Astrocyte (in vitro differentiated cells and primary cell): ENCODE measurements at places on chromosomes 16 and 17. TPM values are rescaled to one million over a fixed set of nuclear protein-coding genes. Genes with fewer than 3 reads are reported as not detected.

GRCh38 chr17:6570731-6571451 lies 14.5 kb upstream of the PITPNM3 start:
- H3K4me3 ChIP-seq = no peak overlapping the region
- peaks cover 19% of the 10 kb centered on the region for H3K4me1 ChIP-seq
- no peaks in the 10 kb centered on the region for H3K27me3 ChIP-seq
- DNase-seq = no peak
- H3K27ac ChIP-seq = no peak overlapping the region

DNA sequence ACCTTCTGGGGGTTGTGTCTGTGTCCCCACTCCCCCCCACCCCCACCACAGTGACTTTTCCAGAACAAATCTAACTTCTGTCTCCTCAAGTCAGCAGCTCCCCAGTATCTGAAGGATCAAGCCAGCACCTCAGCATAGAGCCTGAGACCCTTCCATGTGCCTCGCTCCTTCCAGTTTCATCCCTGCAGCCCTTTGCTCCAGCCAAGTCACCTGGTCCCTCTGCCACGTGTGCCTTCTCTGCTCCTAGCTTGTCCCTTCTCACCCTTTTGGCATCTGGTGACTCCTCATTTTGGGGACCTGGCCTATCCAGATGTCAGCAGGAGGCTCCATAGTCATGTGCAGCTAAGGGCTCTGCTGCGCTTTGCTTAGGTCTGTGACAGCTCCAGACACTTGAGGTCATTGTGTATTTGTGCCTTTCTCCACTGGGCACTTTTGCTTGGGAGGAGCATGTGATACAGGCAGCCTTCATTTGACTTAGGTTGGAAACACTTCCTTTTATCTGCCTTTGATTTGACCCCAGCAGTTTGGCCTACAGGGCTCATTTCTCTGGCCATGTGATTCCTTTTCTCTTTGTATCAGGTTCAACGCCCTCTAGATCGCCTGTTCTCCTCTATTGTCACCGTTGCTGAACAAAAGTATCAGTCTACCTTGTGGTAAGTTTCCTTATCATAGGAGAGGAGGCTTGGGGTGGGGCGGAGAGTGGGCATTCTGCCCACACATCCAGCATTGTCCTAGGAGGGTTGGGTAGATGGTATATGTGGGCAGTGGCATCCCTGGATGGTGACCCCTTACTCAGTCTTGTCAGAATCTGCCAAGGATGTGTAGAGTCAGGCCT lies 7.1 kb upstream of the NFATC3 start:
- H3K36me3 ChIP-seq = peaks cover 13% of the 10 kb centered on the region
- no peak for DNase-seq
- no peaks in the 10 kb centered on the region for H3K4me1 ChIP-seq
- no peaks in the 10 kb centered on the region for H3K27me3 ChIP-seq
- no peak overlapping the region for H3K27ac ChIP-seq

DNA sequence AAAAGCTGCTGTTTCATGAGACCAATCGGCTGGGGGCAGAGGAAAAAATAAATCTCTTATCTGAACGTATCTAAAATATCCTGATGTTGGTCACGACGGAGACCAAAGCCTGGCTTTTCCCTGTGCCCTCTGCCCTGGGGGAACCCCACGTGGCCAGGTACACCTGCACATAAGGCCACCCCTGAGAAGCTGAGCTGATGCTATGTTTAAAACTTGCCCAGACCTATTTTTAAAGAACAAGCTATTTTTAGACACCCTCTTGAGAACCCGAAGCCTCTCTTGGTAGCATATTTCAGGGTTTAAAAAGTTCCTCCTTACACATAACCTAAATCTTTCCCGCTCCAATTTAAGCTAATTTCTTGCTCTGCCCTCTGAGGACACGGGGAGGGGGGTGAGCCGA lies 210.4 kb downstream of the GSG1L start:
- DNase-seq = no peak
- H3K36me3 ChIP-seq = no peaks in the 10 kb centered on the region
- no peak overlapping the region for H3K4me3 ChIP-seq
- peaks cover 5% of the 10 kb centered on the region for H3K27me3 ChIP-seq
- H3K4me1 ChIP-seq = no peaks in the 10 kb centered on the region

GRCh38 chr16:85420501-85421337 lies 192.4 kb upstream of the GSE1 start:
- no peaks in the 10 kb centered on the region for H3K36me3 ChIP-seq
- no peaks in the 10 kb centered on the region for H3K27me3 ChIP-seq
- no peaks in the 10 kb centered on the region for H3K4me1 ChIP-seq
- DNase-seq = no peak
- H3K4me3 ChIP-seq = no peak overlapping the region

GRCh38 chr17:66663041-66663606 lies 171.8 kb upstream of the CACNG5 start:
- H3K36me3 ChIP-seq = no peaks in the 10 kb centered on the region
- no peak overlapping the region for H3K27ac ChIP-seq
- peaks cover 7% of the 10 kb centered on the region for H3K4me1 ChIP-seq
- DNase-seq = no peak

DNA sequence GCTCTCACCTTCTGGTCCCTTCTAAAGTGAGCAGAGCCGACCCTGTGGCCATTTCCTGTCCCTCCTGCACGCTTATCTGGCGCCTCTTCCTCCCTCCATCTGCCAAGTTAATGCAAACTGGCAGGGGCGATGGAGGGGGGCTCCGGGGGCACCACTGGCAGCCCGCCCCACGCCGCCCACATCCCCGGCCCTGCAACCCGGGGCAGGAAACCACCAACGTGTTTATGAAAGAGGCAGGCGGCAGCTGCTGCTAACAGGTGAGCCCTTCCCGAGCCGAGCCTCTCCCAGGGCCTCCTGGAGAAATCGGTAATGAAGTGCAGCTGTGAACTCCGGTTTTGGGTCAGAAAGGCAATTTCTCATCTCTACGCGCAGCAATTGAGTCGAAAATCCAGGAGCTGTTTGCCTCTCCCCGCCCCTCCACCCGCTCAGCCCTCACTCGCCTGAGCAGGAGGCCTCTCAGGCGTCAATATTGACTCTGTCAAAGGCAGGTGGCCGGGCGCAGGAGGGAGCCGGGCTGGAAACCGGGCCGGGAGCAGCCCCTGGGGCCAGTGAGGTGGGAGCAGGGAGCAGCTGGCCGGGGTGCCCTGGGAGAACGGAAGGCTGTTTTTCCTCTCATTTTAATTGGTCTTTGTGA lies 164.4 kb upstream of the GSE1 start:
- no peak for DNase-seq
- peaks cover 4% of the 10 kb centered on the region for H3K27me3 ChIP-seq
- no peak overlapping the region for H3K27ac ChIP-seq
- no peaks in the 10 kb centered on the region for H3K36me3 ChIP-seq

GRCh38 chr17:62995377-62995885 lies 29.4 kb downstream of the TANC2 start:
- H3K4me1 ChIP-seq = peaks cover 9% of the 10 kb centered on the region
- no peak overlapping the region for H3K27ac ChIP-seq
- DNase-seq = peak; percentile 27
- H3K4me3 ChIP-seq = no peak overlapping the region
- no peaks in the 10 kb centered on the region for H3K36me3 ChIP-seq

DNA sequence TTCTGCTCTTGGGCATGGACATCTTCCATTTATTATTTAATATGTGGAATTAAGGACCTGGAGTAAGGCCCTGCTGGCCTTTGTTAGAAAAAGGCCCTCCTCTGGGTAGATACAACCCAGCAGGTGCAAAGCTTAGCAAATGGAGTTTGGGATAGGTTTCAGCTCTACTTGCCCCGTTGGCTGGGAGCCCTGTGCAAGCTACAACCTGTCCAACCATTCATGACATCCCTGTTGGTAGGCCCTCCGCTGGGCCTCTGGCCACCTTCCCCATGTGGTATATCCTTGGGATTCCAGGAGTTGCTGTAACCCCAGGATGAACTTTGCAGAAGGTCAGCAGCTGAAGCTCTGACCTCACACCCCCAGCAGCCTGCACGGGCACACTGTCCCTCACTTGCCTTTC lies 6.4 kb downstream of the NGFR start:
- peaks cover 73% of the 10 kb centered on the region for H3K27me3 ChIP-seq
- H3K36me3 ChIP-seq = no peaks in the 10 kb centered on the region
- peaks cover 5% of the 10 kb centered on the region for H3K4me1 ChIP-seq
- H3K4me3 ChIP-seq = no peak overlapping the region
- DNase-seq = no peak

GRCh38 chr16:71283612-71284011 lies 5.6 kb downstream of the CMTR2 start:
- peaks cover 7% of the 10 kb centered on the region for H3K4me1 ChIP-seq
- DNase-seq = no peak
- peaks cover 15% of the 10 kb centered on the region for H3K36me3 ChIP-seq
- H3K27ac ChIP-seq = no peak overlapping the region
- H3K27me3 ChIP-seq = no peaks in the 10 kb centered on the region

GRCh38 chr17:74971842-74972106 lies 785 bp downstream of the HID1 start:
- no peak overlapping the region for H3K27ac ChIP-seq
- peaks cover 16% of the 10 kb centered on the region for H3K27me3 ChIP-seq
- no peaks in the 10 kb centered on the region for H3K4me1 ChIP-seq
- H3K4me3 ChIP-seq = no peak overlapping the region

- H3K27ac ChIP-seq = no peak overlapping the region
- H3K36me3 ChIP-seq = peaks cover 10% of the 10 kb centered on the region
- peaks cover 22% of the 10 kb centered on the region for H3K4me1 ChIP-seq
- DNase-seq = no peak
These were observed 3.7 kb upstream of the UNC13D start for GRCh38 chr17:75847614-75848522.

DNA sequence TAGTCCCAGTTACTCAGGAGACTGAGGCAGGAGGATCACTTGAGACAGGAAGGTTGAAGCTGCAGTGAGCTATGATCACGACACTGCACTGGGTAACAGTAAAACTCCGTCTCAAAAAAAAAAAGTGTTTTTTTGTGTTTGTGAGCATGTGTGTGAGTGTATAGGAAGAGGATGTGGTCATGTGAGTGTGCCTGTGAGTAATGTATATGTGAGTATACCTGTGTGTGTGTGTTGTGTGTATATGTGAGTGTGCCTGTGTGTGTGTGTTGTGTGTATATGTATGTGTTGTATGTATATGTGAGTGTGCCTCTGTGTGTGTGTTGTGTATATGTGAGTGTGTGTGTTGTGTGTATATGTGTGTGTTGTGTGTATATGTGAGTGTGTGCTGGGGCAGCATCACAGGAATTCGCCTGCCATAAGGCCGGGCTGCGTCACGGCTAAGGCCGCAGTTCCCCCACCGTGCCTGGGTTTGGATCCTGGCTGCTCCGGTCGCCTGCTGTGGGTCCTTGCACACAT lies 21.4 kb upstream of the NPTX1 start:
- no peak overlapping the region for H3K27ac ChIP-seq
- no peak overlapping the region for H3K4me3 ChIP-seq
- peaks cover 27% of the 10 kb centered on the region for H3K4me1 ChIP-seq
- H3K36me3 ChIP-seq = no peaks in the 10 kb centered on the region
- DNase-seq = no peak

DNA sequence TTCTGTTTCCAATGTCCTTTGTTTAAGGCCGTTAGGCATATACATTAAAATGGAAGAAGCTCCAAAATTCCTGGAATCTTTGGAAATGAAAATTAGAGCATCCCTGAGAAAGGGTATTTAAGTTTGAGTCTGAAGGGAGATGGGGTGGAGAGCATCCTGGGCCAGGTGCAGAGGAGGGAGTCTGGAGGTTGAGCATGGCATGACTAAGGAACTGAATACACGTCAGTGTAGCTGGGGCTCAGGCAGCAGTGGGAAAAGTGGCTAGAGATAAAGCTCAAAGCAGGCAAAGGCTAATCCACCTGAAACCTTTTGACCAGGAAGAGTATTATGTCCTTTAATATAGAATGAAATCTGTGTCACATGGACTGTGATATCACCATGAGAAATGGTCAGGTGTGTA lies 669.0 kb upstream of the RBFOX1 start:
- no peaks in the 10 kb centered on the region for H3K4me1 ChIP-seq
- DNase-seq = no peak
- H3K4me3 ChIP-seq = no peak overlapping the region
- H3K36me3 ChIP-seq = no peaks in the 10 kb centered on the region

DNA sequence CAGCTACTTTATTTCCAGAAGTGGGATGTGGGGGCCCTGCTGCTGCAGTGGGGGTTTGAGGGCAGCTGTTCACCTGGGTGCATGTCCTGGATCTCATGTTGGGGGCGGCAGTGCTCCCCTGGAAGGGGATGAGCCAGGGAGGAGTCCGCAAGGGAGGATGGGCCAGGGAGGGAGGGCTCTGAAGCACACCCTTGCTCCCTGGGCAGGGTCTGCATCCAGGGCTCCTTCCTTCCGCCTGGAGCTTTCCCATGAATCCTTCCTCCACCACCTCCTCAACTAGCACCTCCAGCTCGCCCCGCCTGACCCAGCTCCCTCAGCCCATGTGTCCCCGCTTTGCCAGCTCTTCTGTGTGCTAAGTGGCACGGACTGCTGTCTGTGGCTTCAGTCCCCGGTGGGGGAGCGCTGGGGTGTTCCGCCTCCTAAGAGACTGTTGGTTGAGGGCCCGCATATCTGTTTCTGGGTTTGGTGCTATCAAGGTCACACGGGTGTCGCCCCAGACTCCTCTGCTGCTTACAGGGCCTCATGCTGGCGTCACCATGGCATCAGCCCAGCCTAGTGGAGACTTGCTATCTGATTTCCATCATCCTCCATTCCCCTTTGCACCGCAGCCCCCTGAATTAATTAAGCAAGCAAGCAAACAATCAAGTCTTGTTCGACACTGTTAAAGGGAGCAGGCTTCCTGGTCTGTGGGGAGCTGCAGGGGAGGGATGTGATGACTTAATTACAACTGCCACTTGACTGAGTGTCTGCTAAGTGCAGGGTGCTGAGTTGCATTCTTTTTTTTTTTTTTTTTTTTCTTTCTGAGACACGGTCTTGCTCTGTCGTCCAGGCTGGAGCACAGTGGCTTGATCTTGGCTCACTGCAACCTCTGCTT lies 71.8 kb downstream of the PRKCA start:
- no peak overlapping the region for H3K27ac ChIP-seq
- no peak overlapping the region for H3K4me3 ChIP-seq
- H3K4me1 ChIP-seq = peaks cover 11% of the 10 kb centered on the region
- H3K27me3 ChIP-seq = no peaks in the 10 kb centered on the region
- no peaks in the 10 kb centered on the region for H3K36me3 ChIP-seq

DNA sequence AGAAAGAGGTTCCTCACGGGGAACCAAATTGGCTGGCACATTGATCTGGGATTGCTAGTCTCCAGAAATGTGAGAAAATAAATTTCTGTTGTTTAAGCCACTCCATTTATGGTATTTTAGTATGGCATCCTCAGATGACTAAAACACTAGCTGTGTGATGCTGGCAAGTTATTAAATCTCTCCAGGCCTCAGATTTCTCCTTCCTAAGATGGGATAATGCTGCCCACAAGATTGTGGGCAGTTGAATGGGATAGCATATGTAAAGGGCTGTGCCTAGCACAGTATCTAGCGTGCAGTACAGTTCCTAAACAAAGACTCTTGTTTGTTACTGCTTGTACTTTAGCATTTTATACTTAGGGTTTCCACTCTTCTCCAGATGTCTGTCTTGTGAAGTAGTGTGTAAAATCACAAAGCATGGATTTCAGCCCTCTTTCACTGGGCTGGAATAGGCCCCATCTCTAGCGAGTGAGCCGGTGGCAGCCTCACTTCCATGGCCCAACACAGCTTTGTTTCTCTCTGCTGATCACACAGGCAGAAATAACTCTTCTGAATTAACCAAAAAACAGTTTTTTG lies 38.2 kb upstream of the PHAF1 start:
- peaks cover 42% of the 10 kb centered on the region for H3K36me3 ChIP-seq
- H3K27me3 ChIP-seq = no peaks in the 10 kb centered on the region
- no peak overlapping the region for H3K4me3 ChIP-seq
- DNase-seq = no peak
- no peak overlapping the region for H3K27ac ChIP-seq
- H3K4me1 ChIP-seq = no peaks in the 10 kb centered on the region

The WWP2 gene
- total RNA-seq = 26.4 and 28.7 TPM in 2 replicates

The KRT40 gene
- total RNA-seq = not detected in 2 replicates

The RAPGEFL1 gene
- total RNA-seq = 6.8 and 7.0 TPM in 2 replicates
